Spleen (tissue), 13 donors: ENCODE measurements at places on chromosomes 16 and 17. TPM values are rescaled to one million over a fixed set of nuclear protein-coding genes. Genes with fewer than 3 reads are reported as not detected.

DNA sequence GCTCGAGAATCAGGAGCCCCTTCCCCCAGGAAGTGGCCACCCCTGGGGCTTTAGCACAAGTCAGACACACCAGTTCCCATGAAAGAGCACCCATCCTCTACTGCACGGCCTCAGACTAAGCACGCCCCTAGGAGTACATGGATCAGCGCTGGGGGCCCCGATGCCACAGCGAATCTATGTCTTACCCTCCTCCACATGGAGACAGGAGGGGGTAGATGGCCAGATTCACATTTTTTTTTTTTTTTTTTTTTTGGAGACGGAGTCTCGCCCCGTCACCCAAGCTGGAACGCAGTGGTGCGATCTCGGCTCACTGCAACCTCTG, 3.2 kb upstream of the EXOSC6 start:
- H3K27me3 ChIP-seq = no peaks in the 10 kb centered on the region
- peaks cover 71% of the 10 kb centered on the region for H3K36me3 ChIP-seq
- DNase-seq = no peak
- peaks cover 17% of the 10 kb centered on the region for H3K4me1 ChIP-seq
- H3K4me3 ChIP-seq = no peak overlapping the region

DNA sequence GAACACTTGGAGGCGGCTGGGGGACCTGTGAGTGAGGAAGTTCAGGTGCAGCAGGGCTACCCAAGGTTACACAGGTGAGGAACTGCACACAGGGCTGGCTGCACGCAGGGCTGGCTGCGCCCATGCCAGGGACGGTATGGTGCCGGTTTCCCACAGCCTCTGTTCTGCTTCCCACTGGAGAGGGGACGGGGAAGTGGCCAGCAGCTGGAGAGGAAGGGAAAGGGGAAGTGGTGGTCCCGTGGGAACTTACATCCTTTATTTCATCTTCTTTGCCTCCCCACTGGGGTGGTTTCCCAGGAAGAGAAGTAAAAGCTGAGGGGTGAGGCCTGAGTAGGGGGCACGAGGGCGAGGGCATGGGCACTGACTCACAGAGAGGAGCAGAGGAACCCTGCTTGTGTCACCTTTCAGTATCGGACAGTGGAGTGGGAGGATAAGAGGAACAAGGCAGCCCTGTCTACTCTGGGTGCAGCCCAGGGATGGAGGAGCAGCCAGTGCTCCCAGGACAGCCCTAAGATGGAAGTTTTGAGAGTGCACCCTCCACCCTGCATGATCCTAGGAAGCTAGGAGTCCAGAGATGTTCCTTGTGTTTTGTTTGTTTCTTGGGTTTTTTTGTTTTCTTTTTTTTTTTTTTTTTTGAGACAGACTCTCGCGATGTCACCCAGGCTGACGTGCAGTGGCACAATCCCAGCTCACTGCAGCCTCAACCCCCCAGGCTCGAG, 25.5 kb upstream of the CDH1 start:
- H3K4me3 ChIP-seq = no peak overlapping the region
- H3K4me1 ChIP-seq = peaks cover 5% of the 10 kb centered on the region
- H3K36me3 ChIP-seq = no peaks in the 10 kb centered on the region
- DNase-seq = no peak
- H3K27ac ChIP-seq = no peak overlapping the region

GRCh38 chr16:80417706-80418271, 123.0 kb upstream of the DYNLRB2 start:
- no peaks in the 10 kb centered on the region for H3K27me3 ChIP-seq
- no peak for DNase-seq
- H3K4me3 ChIP-seq = no peak overlapping the region
- no peaks in the 10 kb centered on the region for H3K36me3 ChIP-seq

DNA sequence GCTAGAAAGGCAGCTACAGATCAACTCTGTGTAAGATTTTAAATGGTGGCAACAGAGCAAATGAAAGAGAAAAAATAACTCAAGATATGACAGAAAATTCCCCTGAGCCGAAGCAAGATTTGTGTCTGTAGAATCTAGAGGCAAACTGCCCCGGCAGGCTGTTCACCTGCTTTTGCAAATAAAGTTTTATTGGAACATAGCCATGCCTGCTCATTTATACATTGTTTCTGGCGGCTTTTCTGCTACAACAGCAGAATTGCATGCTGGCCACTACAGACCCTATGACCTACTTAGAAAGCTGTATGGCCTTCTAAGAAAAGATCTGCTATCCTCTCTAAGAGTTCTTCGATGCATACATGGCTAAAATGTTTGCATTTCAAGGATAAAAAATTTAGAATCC, 119.5 kb downstream of the SALL1 start:
- no peak overlapping the region for H3K4me3 ChIP-seq
- no peaks in the 10 kb centered on the region for H3K27me3 ChIP-seq
- H3K36me3 ChIP-seq = no peaks in the 10 kb centered on the region
- DNase-seq = no peak
- no peaks in the 10 kb centered on the region for H3K4me1 ChIP-seq

- H3K36me3 ChIP-seq = no peaks in the 10 kb centered on the region
- H3K27ac ChIP-seq = no peak overlapping the region
- peak overlapping the region; percentile 70 for H3K4me3 ChIP-seq
- peaks cover 28% of the 10 kb centered on the region for H3K4me1 ChIP-seq
- no peaks in the 10 kb centered on the region for H3K27me3 ChIP-seq
Observed at GRCh38 chr17:31096106-31096436, 1.3 kb downstream of the NF1 start.

- H3K36me3 ChIP-seq = no peaks in the 10 kb centered on the region
- no peak for DNase-seq
- peaks cover 100% of the 10 kb centered on the region for H3K27me3 ChIP-seq
- H3K27ac ChIP-seq = no peak overlapping the region
- no peak overlapping the region for H3K4me3 ChIP-seq
- peaks cover 9% of the 10 kb centered on the region for H3K4me1 ChIP-seq
Observed at GRCh38 chr17:48630925-48631692, 5.0 kb upstream of the HOXB9 start.

GRCh38 chr16:50367777-50368409, 895 bp downstream of the BRD7 start:
- H3K4me1 ChIP-seq = peaks cover 64% of the 10 kb centered on the region
- peak overlapping the region; percentile 95 for H3K4me3 ChIP-seq
- DNase-seq = no peak

- H3K4me3 ChIP-seq = no peak overlapping the region
- no peak overlapping the region for H3K27ac ChIP-seq
- no peaks in the 10 kb centered on the region for H3K27me3 ChIP-seq
- DNase-seq = no peak
Observed at GRCh38 chr16:3659251-3659650, 4.8 kb downstream of the DNASE1 start.

GRCh38 chr17:14775731-14776492, 475.0 kb downstream of the HS3ST3B1 start:
- no peaks in the 10 kb centered on the region for H3K36me3 ChIP-seq
- no peak overlapping the region for H3K27ac ChIP-seq
- DNase-seq = no peak

- no peaks in the 10 kb centered on the region for H3K36me3 ChIP-seq
- no peaks in the 10 kb centered on the region for H3K27me3 ChIP-seq
- no peak overlapping the region for H3K4me3 ChIP-seq
- H3K4me1 ChIP-seq = peaks cover 38% of the 10 kb centered on the region
- peak overlapping the region; percentile 74 for H3K27ac ChIP-seq
Observed at GRCh38 chr16:22198547-22199293, 7.4 kb upstream of the EEF2K start.

GRCh38 chr16:55037046-55037445, 106.4 kb downstream of the IRX5 start:
- H3K27me3 ChIP-seq = peaks cover 34% of the 10 kb centered on the region
- no peak overlapping the region for H3K4me3 ChIP-seq
- H3K4me1 ChIP-seq = no peaks in the 10 kb centered on the region
- no peak overlapping the region for H3K27ac ChIP-seq
- DNase-seq = no peak

DNA sequence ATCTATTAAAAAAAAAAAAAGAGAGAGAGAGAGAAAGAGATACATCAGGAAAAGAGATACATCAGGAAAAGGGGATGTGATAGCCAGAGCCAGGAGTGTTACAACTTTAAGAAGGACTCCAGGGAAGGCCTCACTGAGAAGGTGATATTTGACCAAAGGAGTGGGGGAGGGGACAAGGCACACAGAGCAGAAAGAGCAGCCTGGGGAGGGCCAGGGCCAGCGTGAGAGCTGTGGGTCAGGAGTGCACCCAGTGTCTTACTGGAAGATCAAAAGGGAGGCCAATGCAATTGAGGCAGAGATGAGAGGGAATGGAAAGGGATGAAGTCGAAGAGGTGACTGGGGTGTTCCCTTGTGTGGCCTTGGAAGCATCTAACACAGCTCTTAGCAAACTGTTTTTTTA, 7.7 kb downstream of the ASPHD1 start:
- no peaks in the 10 kb centered on the region for H3K4me1 ChIP-seq
- H3K4me3 ChIP-seq = no peak overlapping the region
- peak; percentile 6 for DNase-seq
- H3K36me3 ChIP-seq = peaks cover 16% of the 10 kb centered on the region
- H3K27me3 ChIP-seq = no peaks in the 10 kb centered on the region
- no peak overlapping the region for H3K27ac ChIP-seq

- peak; percentile 41 for DNase-seq
- H3K36me3 ChIP-seq = peaks cover 37% of the 10 kb centered on the region
- H3K4me1 ChIP-seq = no peaks in the 10 kb centered on the region
- no peak overlapping the region for H3K4me3 ChIP-seq
- no peak overlapping the region for H3K27ac ChIP-seq
Observed at GRCh38 chr16:88078111-88078775, 127.0 kb downstream of the BANP start.

- H3K4me3 ChIP-seq = no peak overlapping the region
- no peaks in the 10 kb centered on the region for H3K4me1 ChIP-seq
- no peak overlapping the region for H3K27ac ChIP-seq
Observed at GRCh38 chr17:73521376-73521775, 122.9 kb downstream of the SDK2 start.

DNA sequence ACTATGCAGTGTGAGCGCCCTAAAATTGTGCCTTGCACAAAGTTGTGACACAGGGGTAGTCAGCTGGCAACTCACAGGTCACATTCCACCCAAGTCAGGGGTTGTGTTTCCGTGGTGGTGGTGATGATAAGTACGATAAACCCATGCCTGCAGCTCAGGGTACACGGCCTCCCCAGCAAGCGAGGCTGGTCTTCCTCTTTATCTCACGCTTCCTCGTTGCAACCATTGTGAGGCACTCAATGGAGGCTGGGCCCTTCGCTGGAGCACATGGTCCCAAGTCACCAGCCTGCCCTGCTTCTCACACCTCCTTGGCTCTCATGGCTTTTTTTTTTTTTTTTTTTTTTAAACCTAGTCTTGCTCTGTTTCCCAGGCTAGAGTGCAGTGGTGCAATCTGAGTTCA, 307.5 kb downstream of the CPPED1 start:
- DNase-seq = no peak
- peaks cover 17% of the 10 kb centered on the region for H3K4me1 ChIP-seq
- H3K4me3 ChIP-seq = no peak overlapping the region
- H3K27ac ChIP-seq = no peak overlapping the region
- H3K27me3 ChIP-seq = no peaks in the 10 kb centered on the region

DNA sequence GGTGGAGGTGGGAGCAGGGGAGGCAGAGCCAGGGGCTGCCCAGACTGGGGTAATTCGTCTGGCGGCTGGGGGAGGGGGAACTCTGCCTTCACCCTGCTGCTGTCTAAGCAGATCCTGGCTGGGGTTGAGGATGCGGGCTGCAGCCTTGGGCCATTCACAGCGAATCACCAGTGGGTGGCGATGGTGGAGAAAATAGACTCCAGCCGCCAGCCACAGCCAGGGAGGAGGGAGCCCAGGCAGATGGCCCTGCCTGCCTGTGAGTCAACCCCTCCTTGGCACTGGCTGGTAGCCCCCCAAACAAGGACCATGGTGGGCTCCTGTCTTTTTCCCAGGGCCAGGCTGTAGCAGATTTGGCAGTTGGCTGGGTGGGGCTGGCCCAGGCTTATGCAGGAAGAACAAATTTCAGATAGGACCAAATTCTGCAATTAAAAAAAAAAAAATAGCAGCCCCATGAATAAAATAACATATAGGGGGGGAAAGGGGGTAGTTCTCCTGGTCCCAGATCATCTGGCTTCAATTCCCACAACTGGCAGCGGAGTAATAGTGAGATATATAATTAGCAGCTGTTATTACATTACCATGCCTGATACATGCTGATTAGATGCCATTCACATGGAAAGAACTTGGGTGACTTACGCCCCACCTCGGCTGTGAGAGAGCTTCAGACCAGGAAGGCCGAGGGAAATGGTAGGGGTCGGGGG, 41.5 kb upstream of the CDH5 start:
- no peaks in the 10 kb centered on the region for H3K27me3 ChIP-seq

Gene KRT27
- not detected for total RNA-seq

Gene SRCAP
- total RNA-seq = 79.0 TPM

Gene DRC3
- total RNA-seq = 6.2 TPM
